ENCODE measurements at places on chromosomes 4 and X.

DNA sequence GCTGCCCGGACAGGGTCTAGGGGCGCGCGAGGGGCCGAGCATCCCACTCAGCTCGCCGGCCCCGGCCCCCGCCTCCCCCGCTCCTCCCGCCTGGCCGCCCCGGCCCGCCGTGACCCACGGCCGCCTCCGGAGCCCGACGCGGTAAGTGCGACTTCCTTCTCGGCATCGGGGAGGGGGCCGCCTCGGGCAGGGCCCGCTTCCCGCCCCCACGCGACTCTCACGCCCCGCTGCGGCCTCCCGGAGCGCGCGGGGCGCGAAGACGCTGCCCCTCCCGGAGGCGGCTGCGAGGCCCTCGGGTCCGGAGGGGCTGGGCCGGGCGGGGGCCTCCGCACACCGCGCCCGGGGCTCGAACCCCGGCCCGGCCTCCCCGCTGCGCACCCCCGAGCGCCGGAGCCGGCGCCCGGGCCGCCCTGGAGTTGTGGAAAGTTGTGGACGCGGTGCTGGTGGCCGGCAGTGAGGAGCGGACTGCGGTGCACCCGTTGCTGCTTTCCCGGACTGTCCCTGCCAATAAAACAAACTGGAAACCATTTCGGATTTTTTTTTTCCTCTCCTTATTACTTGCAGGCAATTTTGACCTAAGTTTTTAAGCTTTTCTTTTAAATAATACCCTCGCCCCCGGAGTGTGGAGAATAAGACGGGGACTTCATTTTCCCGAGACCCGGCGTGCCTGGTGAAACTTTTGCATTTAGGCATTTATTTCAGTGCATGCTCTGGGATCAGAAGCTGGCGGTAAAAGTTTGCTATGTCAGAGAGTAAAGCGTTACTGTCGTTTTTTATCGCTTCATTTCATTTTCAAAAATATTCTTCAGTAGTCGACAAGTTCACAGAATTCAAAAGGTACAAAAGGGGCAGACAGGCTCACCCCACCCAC, 13.0 kb upstream of the TMEM156 start:
- peak; percentile 39 for DNase-seq

- DNase-seq, result no peak
Observed at GRCh38 chr4:76361689-76362412, 55.3 kb downstream of the STBD1 start.

- no peak for DNase-seq
Observed at GRCh38 chrX:100289066-100289558, 121.0 kb downstream of the PCDH19 start.

GRCh38 chr4:156792462-156793085, 179.0 kb downstream of the PDGFC start:
- no peak for DNase-seq

DNA sequence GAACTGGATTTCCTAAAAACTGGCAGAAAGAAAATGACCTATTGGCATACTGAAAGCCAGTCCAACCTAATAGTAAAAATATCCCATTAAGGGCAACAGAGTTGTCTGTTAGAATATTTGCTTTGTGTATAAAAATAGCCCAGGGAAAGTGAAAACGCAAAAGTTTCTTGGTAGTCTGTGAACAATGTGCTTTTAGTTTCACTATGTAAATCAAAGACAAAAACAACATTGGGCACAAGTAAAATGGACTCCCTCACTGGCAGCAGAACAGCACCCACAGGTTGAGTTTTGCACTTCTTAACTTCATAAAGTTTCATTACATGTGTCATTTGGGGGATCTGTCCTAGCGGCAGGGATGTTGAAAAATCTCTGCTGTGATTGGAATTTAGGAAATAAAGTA, 4.3 kb upstream of the FGG start:
- no peak for DNase-seq

GRCh38 chrX:103831803-103832544, at the start of gene RAB9B:
RAB9B (minus strand) TSS chrX:103832257; CDS start chrX:103825784, 6,473 bp downstream.
- DNase-seq, result peak; percentile 16

GRCh38 chr4:79395841-79396240, 12.2 kb downstream of the GK2 start:
- no peak for DNase-seq

DNA sequence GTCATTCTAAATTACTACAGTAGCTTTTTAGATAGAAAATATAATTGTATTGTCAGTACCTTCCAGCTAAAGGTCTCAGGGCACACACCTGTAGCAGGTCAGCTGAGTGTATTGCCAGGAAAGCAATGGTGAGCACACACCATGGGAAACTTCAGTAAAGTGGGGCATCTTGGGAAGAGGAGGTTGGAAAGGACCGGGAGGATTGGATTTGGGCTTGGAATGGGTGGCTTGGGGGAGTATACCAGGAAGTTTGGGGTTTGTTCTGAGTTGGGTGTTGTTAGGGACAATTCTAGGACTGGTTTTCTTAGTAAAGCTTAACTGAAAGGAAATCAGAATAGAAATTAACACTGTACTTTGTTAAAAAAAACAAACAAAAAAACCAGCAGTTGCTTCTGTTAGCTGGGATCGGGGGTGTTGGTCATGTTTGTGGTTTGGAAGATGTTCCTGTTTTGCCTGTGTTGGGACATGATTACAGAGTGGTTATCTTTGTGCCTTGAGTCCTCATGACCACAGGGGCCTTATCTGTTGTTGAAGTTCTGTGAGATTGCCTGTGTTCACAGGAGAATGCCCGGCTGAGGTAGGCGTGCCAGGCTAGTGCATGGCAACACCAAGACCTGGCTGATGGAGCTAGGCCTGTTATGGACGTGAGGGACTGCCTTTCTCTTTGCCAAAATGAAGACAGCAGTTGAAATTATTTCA, 35.1 kb downstream of the PRIMPOL start:
- no peak for DNase-seq

DNA sequence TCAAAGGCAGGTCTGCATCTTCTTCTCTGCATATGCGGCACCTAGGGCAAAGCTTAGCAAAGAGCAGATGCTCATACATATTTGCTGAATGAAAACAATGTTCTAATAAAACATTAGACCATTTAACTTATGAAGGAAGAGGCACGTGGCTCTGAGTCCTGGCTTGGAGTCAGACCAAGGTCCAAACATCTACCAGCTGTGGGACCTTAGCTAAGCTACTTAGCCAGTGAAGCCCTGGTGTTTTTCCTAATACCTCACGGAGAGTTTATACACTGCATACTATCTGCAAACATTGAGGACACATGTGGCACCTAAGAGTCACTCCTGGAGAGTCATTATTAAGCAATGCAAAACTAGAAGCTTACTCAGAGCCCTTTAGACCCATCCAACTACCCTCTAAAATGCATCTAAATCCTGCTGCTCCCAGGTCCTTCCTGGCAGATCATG, 9.0 kb downstream of the PDGFC start:
- DNase-seq, result no peak

DNA sequence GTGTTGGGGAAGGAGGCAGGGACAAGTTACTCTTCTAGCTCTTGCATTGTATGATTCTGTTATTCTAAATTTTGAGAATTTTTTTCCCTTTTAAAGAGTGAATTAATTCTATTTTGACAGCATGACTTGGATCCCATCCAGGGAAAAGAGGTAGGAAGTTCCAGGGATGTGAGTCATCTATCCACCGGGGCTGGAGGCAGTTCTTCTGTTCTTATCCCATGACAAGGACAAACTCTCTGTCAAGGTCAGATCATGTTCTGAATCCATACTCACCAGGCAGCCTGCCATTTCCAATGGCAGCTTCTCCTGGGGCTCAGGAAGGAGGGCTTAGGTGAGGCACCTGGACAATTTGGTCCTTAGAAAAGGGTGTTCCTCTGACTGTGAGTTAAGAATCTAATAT, 132.0 kb upstream of the MED14 start:
- DNase-seq, result peak; percentile 81

DNA sequence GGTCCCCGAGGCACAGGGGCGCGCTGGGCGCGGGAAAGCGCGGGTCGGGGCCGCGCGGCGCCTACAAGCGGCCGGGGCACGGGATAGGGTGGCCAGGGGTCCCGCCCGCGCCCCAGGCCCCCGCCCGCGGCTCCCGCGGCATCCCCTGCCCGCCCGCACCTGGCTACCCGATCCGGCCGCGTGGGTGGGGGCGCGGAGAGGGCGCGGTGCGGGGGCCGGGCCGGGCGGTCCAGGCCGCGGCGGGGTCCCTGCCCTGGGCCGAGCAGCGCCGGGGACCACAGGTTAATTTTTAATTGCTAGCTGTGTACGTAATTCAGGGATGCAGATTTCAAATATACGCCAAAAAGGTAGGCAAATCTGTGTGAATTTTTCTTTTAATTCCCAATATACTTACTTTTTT, 44.3 kb upstream of the FAM47C start:
- DNase-seq, result no peak

GRCh38 chr4:169089004-169089403, 78.9 kb upstream of the CBR4 start:
- DNase-seq, result no peak

GRCh38 chr4:161650812-161651211, 513.0 kb downstream of the FSTL5 start:
- DNase-seq, result no peak

- no peak for DNase-seq
Observed at GRCh38 chr4:125517831-125518230, 203.1 kb downstream of the FAT4 start.

All from MCF 10A (cell line).